HFFc6 (cell line): ENCODE measurements at places on chromosomes 16 and 17.

DNA sequence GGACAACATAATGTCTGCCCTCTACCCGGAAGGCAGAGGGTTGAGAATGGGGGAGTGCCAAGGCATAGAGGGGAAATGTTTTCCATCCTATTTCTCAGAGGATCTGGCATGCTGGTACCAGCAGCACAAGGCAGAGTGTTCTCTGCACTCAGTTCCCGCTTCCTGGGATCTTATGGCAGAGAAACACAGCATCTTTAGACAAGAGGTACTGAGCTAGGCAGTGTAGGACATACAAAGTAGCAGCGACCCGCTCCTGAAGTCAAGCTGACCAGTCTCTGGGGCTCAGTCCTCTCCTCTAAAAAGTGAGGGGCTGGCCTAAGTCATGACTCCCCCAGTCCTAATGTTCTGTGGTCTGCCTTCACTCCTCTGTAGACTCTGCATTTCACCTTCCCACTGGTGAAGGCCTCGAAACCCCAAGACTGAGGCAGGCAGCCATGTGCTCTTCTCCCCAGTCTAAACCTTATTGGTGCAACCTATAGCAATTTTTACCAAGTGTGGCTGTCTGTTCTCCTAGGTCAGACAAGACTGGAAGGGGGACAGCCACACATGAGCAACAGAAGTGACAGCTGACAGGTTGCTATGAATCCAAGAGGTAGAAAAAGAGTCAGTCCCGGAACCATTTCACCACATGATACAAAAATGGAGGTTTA, 11.3 kb upstream of the TSPOAP1 start:
- no peak for DNase-seq

DNA sequence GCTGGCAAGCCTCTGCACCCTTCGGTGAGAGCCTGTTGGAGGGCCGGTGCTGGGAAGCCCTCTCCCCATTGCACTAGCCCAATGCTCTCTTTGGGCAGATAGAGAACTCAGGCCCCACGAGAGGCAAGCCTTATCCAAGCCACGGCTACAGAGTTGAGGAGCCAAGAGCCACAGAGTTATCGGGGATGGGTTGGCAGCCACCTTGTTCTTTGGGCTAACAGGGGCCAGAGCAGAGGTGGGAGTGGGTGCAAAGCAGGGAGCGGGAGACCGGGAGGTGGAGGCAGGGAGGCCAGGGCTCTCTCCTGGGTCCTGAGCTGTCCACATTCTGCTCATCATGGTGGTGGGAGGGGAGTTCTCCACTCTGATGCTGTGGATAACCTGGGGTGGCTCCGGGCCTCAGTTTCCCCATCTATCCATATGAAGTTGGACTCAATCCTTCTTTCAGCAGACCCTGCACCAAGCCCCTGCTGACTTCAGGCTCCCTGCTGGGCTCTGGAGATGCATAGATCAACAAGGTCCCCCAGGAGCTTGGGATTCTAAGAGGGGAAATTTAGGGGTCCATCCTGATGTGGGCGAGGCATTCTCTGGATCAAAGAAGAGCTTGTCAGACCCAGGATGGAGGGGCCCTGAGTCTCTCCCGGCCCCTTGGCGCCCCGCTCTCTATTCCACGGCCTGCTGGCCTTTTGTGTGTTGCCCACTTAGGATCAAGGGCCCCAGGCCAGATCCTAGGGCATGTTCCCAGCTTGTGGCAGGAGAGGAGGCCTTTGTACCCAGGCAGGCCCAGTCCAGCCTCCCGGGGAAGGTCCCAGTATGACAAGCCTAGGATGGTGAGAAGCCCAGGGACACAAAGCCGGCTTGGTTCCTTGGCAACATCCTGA, 557 bp upstream of the CX3CL1 start:
- DNase-seq: no peak

- peak; percentile 88 for DNase-seq
Measured at GRCh38 chr17:67441052-67441895, 64.2 kb downstream of the PITPNC1 start.

GRCh38 chr16:48546774-48547173, 63.2 kb downstream of the N4BP1 start:
- no peak for DNase-seq

- DNase-seq: peak; percentile 31
Measured at GRCh38 chr17:29622337-29623282, at the start of gene CORO6. CORO6 (minus strand) TSS chr17:29622912; CDS start chr17:29621421, 1,491 bp downstream.

DNA sequence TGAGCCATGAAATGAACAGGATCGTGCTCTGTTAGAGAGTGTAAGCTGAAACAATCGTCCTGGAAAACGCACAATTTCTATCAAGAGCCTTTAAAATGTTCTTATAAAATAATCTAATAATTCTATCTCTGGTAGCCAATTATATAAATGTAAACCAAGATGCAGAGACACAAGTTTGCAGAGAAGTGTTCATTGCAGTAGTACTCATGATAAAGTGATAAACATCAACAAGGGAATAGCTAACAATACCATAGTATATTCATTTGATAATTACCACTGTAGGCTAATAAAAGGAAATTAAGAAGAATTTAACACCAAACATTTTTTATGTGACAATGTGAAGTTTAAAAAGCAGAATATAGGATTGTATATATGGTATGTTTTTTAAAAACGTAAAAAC, 12.4 kb downstream of the NACA2 start:
- no peak for DNase-seq

DNA sequence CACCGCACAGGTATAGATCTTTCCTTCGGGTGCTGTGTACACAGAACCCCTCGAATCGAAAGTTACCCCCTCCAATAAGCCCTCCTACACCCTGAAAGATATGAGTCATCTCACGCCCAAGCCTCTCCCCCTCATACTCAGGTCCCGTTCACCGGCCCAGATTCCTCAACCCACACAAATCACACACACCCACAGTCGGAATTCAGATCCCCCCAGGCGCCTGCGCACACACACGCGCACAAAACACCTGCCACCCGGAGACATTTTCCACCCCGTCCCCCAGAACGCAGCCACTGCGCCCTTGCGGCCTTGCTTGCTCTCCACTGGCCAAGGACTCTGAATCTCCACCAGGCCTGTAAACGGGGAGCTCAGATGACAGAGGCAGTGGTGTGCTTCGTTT, 4.9 kb downstream of the JPH3 start:
- no peak for DNase-seq

DNA sequence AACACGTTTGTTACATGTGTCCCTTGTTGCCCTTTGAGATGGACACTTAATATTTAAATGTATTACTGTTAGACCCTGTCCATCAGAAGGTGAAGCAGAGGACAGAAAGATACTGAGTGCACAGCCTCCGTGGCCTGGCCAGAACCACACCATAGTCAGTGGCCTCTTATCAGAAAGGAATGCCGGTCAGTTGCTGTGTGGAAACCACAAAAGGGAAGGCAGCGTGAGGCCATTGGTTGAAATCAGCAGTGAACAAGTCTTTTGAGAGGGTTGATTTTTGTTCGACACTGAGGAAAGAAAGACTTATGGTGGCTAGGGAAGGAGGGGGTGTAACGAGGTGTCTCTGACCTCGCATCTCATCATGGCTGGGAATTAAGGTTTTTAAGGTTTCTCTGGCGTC, 85.4 kb upstream of the CLEC18A start:
- peak; percentile 56 for DNase-seq

GRCh38 chr16:85969591-85969990, 70.6 kb downstream of the IRF8 start:
- DNase-seq: no peak

DNA sequence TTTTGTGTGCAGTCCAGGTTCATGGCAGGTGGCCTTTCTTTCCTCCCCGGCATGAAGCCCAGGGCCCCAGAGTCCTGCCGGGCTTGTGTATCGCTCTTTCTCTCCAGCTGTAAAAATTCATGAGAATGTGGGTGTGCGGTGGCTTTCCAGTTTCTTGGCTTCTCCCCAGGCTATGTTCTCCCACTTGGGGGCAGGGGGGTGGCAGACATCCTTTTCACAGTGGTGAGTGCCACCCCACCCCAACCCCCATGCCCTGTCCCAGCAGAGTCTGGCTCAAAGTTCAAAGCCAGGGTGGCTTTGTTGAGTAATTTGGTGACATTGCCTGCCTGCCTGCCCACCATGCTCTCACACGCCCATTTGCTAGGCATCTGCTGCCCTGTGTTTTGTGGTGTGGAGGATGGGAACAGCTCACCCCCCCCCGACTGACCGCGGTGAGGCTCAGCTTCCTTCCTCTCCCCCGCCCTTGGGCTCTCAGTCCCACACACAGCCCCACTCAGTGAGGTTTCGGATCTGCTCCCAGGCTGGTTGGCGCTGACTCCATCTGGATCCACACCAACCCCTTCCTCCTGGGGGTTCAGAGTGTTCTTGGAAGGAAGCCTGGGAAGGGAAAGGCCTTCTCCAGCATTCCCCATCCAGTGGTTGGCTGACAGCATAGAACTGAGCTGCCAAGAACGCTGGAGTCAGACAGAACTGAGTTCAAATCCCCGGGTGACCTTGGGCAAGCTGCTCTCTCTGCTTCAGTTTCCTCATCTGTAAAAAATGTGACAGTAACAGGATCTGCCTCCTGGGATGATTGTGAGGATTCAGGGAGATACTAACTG, 36.0 kb downstream of the CHD9 start:
- peak; percentile 92 for DNase-seq

DNA sequence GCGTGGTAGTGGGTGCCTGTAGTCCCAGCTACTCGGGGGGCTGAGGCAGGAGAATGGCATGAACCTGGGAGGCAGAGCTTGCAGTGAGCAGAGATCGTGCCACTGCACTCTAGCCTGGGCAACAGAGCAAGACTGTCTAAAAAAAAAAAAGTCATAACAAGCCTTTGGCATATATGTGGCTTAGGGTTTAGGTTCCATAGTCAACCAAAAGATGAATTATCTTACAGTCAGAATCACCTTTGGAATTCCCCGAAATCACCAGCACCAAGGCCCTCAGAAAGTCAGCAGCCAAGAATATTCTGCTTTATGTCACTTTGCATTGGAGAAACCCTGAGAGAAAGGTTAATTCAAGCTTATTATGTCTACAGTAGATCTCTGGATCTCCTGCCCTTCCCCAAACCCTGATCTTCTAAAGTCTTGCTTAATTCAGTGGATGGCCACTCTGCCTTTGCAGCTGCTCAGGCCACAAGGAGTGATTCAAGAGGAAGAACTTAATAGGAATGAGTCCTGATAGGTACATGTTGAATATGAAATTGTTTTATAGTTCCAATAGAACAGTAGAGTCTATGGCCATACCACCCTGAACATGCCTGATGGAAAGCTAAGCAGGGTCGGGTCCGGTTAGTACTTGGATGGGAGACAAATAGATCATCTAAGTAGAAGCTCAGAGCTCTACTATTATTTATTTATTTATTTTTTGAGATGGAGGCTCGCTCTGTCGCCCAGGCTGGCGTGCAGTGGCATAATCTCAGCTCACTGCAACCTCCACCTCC, 196.0 kb upstream of the CACNG5 start:
- no peak for DNase-seq

DNA sequence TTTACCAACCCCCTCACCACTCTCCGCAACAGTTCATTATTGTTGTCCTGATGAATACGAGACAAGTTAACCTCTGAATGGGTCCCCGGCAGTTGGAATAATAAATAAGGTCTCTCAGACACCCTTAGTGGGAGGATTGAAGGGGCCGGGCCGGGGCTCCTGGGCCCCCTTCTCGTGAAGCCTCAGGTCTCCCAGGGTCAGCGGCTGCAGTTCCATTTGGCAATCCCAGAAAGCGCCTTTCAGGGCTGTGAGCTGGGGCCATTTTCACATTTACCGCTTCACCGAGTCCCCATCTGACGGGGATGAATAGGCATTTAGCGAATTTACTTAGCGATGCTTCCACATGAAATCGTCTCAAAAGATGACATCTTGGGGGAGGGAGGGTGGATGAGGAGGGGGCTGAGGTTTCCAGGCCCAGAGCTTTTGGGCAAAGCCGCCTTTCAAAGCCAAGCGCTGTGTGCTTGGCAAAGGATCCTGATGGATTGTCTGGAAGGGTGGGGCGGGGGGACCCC, 309.8 kb downstream of the XYLT1 start:
- no peak for DNase-seq

- no peak for DNase-seq
Measured at GRCh38 chr17:30720013-30720471, 104.5 kb downstream of the CRLF3 start.

GRCh38 chr16:3013491-3013951, 798 bp downstream of the CLDN9 start:
- DNase-seq: no peak

- no peak for DNase-seq
Measured at GRCh38 chr17:65787503-65787902, 226.1 kb upstream of the AXIN2 start.

GRCh38 chr17:50948711-50949110, 82.6 kb upstream of the TOB1 start:
- no peak for DNase-seq

DNA sequence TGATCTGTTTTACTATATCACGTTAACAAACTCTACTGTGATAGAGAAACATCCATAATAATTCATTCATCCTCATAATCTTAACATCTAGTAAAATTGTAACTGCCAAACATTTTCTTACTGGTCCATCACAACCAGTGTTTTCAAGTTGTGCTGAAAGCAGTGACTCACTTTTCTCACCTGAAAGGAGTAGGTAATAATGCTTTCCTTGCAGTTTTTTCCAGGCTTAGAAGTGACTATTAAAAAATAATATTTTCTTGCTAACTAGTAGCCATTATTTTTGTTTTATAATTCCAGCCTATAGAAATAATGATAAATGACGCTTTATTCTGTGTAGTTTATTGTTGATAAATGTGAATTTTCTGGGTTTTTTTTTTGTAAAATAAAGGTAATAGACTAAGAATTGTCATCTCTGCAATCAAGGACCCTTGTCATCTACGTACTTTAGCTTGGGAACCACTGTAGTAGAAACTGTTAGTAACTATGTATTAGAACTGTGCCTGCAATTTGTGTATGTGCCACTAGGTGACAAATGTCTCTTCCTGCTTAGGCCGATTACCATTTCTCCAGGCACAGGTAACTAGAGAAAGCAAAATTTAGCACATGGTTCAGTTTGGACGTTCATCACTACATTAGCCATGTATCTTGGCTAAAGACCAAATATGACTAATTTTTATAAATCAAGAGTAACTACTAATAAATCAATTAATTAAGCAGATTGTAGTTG, 409.4 kb upstream of the ERCC4 start:
- no peak for DNase-seq

- DNase-seq: no peak
Measured at GRCh38 chr17:9090641-9091096, 69.4 kb downstream of the NTN1 start.
